Muscle of leg (tissue), 16 donors: ENCODE measurements at places on chromosomes 4 and X.

GRCh38 chr4:100742045-100742444 lies 224.2 kb upstream of the EMCN start:
- peak; percentile 22 for DNase-seq

- no peak for DNase-seq
These were observed 189.9 kb downstream of the IL15 start for GRCh38 chr4:141826260-141826659.

GRCh38 chr4:49002931-49003330 lies 16.9 kb downstream of the CWH43 start:
- no peak for DNase-seq

GRCh38 chrX:49089553-49089952 lies 9.9 kb upstream of the WDR45 start:
- DNase-seq: no peak

DNA sequence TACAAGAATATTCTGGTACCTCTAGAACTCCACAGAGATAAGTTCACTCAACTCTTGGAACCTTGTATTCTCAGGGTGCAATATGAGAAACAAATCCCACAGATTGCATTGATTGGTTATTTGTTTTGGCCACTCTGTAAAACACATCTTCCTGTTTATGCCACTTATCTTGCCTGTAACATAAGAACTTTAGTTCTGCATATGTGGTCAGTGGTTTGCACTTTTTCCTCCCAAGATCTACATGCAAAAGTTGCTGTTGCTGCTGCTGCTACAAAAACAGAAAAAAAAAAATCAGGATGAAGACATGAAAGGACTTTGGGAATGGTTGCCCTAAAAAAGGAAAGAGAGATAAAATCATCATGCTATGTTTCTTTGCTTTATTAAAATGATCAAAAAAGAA lies 9.6 kb downstream of the ODAPH start:
- no peak for DNase-seq

DNA sequence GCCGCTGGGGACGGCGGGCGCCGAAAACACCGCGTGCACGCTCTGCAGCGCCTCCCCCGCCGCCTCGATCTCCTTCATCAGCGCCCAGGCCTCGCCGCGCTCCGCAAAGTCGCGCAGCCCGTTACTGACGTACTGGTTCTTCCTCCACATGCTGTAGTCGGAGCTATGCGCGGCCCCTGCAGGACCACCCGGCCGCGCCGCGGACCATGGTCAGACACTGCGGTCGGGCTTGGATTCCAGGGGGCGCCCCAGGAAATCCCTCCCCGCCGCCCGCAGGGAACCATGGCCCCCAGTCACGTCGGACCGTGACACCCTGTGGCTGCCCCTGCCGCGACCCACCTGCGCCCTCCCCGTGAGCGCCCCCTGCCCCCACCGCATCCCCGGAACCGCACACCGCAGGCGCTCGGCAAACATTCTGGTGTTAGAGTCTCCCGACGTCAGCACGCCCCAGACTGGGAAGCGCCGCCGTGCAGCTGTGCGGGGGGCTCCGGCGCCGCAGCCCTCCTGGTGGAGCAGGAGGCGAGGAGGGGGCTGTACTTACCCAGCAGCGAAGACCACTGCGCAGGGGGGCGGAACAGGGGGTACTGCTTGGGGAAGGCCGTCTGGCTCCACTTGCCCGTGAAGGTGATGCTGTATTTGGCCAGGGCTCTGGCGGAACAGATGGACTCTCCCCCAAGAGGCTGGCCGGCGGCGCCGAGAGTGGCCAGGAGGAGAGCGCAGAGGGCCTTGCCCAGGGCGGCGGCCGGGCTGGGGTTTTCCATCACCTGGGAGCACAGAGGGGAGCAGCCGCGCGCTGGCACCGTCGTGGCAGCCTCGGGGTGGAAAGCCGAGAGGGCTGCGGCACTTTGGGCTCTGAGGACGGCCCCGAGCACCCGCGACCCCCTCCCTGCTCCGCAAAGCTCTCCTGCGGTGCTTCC lies 814 bp downstream of the SPON2 start:
- no peak for DNase-seq

DNA sequence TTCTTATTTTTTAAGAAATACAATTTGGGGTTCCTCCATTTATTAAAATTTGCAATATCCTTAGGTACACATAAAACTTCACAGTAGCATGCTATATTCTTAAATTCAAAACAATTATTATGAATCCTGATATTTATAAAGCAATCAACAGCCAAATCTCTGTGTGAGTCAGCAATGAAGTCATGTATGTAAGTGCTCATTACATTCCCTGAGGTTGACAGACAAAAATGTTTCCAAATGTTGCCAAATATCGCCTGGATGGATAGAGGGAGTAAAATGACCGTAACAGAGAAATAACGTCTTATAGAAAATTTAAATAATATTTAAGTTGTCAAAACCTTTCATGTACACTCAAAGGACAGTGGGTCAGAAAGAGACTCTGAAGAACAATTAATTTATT lies 220.0 kb downstream of the PCDH18 start:
- DNase-seq: peak; percentile 9

DNA sequence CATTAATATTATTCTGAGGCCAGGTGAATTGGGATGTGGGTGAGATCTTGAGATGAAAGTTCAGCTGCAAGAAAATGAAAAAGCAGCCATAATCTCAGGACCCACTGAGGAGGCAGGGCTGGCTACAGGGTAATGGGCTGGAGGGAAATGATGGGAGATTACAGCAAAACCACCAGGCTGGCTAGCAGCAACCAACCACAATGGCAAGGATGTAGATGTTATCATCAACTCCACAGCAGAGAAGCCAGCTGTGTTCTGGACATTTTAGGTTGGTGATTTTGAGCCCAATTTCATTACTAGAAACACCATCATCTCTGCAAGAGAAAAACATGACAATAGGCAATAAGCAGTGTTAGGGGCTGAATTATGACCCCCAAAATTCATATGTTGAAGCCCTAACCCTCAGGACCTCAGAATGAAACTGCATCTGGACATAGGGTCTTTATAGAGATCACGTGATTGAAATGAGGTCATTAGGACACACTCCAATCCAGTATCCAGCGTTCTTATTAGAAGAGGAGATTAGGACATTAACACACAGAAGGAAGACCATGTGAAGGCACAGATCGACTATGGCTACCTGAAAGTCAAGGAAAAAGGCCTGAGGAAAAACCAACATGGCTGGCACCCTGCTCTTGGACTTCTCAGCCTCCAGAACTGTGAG lies 139.8 kb upstream of the KIT start:
- DNase-seq: no peak

GRCh38 chrX:101605146-101605545 lies 12.7 kb downstream of the ARMCX6 start:
- DNase-seq: no peak

- peak; percentile 81 for DNase-seq
These were observed 392.9 kb downstream of the UNC5C start for GRCh38 chr4:95155759-95156451.

DNA sequence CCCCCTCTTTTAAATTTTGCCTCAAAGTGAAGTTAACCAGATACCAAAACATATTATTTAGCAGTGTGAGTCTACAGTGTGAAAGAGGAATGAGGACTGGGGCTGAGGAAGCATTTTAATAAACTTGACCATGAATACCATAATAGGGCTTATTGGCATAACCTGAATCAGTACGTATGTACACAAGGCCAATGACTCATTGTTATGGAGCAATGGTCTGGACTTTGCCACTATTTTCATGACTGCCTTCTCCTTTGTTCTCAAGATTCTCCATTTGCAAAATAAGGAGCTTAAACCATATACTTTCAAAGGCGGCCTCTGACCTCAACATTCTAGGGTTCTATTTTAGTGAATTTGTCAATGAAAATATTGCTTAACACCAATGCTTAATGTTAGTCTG lies 102.8 kb upstream of the OR13H1 start:
- DNase-seq: no peak

- peak; percentile 36 for DNase-seq
These were observed 37.6 kb downstream of the C4orf50 start for GRCh38 chr4:5980436-5981155.

- DNase-seq: no peak
These were observed 394.0 kb upstream of the TEX13C start for GRCh38 chrX:124925681-124926080.

DNA sequence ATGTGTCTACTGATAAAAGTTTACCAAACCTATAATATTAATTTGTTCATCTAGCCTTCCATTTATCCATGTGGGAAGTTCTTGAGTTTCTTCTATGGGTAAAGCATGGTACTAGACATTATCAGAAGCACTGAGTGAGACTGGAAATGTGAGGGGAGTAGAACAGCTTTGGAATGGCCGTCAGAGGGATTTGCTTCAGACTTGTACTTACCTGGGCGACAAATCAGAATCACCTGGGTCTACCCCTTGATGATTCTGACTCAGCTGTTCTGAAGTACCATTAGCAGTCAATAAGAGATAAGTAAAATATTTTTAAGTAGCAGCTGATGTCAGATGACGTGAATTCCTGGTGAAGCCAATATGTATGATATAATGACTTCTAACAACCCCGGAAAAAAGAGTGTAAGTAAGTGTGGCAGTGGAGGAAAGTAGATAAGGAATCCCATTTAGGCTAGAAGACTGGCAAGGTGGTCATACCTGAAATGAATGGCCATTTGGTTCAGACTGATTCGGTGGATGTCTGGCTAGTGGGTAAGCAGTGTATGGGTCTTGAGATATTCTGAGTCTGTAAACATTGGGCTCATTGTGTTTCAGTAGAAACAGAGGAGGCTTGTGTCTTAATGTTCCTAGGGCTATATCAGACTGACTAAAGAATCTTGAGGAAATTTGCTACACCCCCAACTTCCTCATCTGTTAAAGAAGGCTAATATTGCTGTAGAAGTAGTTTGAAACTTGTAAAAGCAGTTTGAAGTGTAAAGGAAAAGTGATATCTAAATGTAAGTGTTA lies 409.2 kb downstream of the NKX6-1 start:
- no peak for DNase-seq

GRCh38 chr4:186651624-186652023 lies 72.0 kb downstream of the FAT1 start:
- DNase-seq: peak; percentile 86

DNA sequence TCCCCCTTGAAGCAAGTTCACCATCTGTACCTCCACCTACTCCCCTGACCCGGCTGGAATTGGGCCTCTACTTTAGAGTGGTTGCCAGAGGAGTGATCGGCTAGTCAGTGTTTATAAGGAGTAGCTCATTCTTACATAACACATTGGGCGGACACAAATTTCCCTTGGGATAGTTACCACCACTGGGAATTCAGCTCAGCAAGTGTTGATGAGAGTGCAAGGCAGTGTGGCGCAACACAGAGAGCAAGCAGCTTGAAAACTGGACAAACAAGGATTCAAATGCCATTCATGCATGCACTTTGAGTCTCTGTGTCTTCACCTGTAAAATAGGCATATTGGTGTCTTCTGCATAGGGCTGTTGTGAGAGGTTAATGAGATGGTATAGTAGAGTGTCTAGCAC lies 92.7 kb downstream of the STK32B start:
- no peak for DNase-seq

DNA sequence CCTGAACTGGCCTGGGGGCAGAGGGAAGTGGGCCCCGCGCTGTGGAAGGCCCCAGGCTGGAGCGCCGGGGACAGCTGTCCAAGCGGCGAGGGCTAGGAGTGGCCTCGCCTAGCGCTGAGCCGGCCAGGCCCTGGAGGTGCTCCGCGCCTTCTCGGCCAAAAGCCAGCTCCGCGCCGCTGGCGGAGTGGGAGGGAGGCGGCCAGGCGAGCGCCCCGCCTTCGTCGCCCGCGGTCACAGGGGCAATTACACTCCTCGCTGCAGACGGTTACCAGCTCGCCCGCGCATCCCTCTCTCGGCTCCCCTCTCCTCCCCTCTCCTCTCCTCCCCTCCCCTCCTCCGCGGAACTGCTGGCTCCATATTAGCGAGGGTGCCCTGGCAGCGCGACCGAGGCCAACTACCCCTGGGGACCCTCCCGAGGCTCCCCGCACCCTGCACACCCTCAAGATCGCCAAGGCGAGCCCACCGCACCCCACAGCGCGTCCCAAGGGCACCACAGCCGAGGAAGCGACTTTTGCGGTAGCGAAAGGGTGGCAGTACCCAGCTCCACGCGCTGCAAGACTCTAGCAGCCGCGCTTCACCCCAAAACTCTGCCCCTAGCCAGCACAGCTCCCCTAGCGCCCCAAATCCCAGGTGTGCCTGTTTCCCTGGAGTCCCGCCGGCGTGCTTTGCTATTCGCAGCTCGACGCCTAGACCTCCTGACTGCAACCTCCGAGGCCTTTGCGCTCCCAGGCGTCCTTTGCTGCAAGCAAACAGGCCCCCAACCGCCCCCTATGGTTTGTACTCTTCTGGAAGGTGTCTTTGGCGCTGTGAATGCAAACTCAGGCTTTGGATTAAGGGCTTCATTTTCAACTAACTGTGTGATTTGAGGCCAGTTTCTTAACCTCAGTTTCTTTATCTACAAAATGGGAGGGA lies 91.4 kb downstream of the BCOR start:
- DNase-seq: peak; percentile 63

DNA sequence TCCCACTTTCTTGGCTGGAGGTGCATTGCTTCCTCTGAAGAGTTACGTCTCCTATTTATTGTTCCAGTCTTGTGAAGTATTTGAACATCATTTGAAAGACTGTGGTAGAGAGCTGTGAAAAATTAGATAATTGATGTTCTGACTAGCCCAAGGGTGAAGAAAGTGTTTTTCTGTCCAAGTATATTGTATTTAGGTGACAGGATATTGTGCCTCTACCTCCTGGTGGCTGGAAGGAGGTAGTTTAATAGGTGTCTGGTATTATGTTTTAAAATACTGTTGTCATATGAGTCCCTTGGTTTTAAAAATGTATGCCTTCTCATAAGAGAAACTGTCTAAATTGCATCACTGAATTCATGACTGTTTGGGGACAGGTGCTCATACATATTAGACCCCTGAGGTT lies 226.0 kb downstream of the SPRY1 start:
- DNase-seq: no peak

DNA sequence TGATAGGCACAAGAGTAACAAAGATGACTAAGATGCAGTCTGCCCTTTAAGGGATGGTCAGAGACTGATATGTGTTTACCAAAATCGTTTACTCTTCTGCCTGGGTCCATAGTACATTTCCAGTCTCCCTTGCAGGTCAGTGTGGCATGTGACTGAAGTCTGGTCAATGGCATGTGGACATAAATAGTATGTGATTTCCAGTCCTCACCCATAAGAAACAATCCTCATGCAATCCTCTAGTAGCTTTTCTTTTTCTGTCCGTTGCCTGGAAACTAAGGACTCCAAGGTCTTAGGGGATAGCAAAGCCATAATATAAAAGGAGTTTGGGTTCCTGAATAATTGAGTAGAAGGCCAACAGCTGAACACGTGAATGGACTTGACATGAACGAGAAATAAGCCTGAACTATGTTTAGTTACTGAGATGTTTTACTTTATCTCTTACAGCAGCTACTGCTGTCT lies 1.1 kb downstream of the SLC9B2 start:
- DNase-seq: peak; percentile 53

GRCh38 chr4:109232681-109233080 lies 69.8 kb downstream of the COL25A1 start:
- no peak for DNase-seq
